ENCODE measurements at places on chromosomes 1 and 21. TPM values are rescaled to one million over a fixed set of nuclear protein-coding genes. Genes with fewer than 3 reads are reported as not detected.

The SPRR2E gene
- not detected for total RNA-seq

GRCh38 chr1:117820694-117821381 lies 108.6 kb downstream of the GDAP2 start:
- no peaks in the 10 kb centered on the region for H3K4me1 ChIP-seq
- no peak overlapping the region for H3K27ac ChIP-seq
- no peaks in the 10 kb centered on the region for H3K27me3 ChIP-seq
- no peak overlapping the region for H3K4me3 ChIP-seq

GRCh38 chr1:116697548-116698243 lies 30.2 kb upstream of the IGSF3 start:
- H3K36me3 ChIP-seq = no peaks in the 10 kb centered on the region
- peaks cover 4% of the 10 kb centered on the region for H3K4me1 ChIP-seq
- H3K4me3 ChIP-seq = no peak overlapping the region

- H3K27me3 ChIP-seq = peaks cover 2% of the 10 kb centered on the region
- H3K4me3 ChIP-seq = no peak overlapping the region
- no peak overlapping the region for H3K27ac ChIP-seq
- no peak for DNase-seq
- peaks cover 5% of the 10 kb centered on the region for H3K4me1 ChIP-seq
Measured at GRCh38 chr1:119662034-119662437, 14.0 kb upstream of the ZNF697 start.

DNA sequence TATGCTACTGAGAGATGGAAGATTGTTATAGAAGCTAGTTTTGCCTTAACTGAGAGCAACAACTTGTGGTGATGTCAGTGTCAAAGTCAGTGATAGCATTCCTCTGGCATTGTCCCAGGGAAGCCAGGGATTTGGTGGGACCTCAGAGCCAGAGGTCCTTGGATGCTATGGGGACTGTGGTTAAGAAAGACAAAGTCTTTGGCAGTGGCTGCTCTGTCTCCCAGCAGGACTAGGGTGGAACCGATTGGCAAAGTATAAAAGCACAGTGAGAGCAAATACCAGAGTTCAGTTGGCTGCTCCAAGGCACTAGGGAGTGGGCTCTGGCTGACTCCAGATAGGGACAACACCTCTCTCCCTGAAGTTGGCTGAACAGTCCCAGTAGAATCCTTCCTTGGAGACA lies 104.8 kb downstream of the GDAP2 start:
- DNase-seq = no peak
- no peaks in the 10 kb centered on the region for H3K27me3 ChIP-seq
- H3K4me3 ChIP-seq = no peak overlapping the region

- H3K4me1 ChIP-seq = no peaks in the 10 kb centered on the region
- H3K27me3 ChIP-seq = no peaks in the 10 kb centered on the region
- no peak overlapping the region for H3K27ac ChIP-seq
- DNase-seq = no peak
- no peak overlapping the region for H3K4me3 ChIP-seq
Measured at GRCh38 chr1:156958247-156958714, 37.8 kb downstream of the LRRC71 start.

DNA sequence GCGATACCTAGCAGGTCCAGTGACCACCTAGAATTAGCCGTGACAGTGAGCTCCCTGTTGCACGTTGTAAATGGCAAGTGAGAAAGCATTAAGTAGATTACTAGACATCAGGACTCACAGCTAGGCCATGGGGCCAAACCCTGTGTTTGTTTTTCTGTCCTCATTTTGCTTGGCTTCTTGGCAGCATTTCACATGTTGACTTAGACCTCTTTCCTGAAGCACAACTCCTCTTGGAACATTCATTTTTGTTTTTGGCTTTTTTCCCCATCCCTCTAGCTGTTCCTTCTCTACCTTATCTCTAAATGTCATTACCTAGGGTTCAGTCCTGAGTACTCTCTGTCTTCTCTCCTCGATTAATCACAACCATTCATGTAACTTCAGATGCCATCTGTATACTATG lies 16.9 kb upstream of the PTPN14 start:
- no peak overlapping the region for H3K4me3 ChIP-seq
- no peaks in the 10 kb centered on the region for H3K27me3 ChIP-seq
- peaks cover 15% of the 10 kb centered on the region for H3K4me1 ChIP-seq
- DNase-seq = no peak
- H3K27ac ChIP-seq = no peak overlapping the region
- H3K36me3 ChIP-seq = no peaks in the 10 kb centered on the region

- no peak overlapping the region for H3K4me3 ChIP-seq
- no peak overlapping the region for H3K27ac ChIP-seq
- H3K27me3 ChIP-seq = peaks cover 59% of the 10 kb centered on the region
Measured at GRCh38 chr1:36706416-36706815, 223.7 kb upstream of the CSF3R start.

The IFNLR1 gene
- total RNA-seq = 7.6 TPM

DNA sequence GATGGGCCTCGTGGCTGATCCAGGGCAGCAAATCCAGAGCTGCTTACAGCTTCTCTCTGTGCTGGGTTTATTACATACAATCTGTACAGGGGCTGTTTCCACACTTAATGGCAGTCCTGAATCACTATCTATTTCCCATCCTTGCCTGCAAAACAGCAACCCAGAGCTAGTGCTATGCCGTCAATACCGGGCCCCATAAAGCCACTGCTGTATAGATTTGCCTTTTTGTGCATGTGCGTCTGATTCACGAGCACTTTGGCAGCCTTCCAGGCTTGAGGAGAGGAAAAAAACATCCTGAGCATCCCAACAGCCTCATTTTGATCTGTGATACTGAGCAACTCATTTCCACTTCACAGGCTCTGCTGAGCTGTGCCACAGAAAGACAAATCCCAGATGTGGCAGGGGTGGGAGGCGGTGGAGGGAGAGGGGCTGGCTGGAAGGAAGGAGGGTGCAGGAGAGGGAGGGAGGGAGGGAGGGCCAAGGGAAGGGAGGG lies 65.2 kb upstream of the TARBP1 start:
- no peak overlapping the region for H3K4me3 ChIP-seq
- H3K27me3 ChIP-seq = no peaks in the 10 kb centered on the region
- no peaks in the 10 kb centered on the region for H3K36me3 ChIP-seq
- no peak for DNase-seq
- H3K4me1 ChIP-seq = peaks cover 14% of the 10 kb centered on the region
- H3K27ac ChIP-seq = no peak overlapping the region

GRCh38 chr1:167533851-167534300 lies 15.5 kb upstream of the CD247 start:
- H3K4me3 ChIP-seq = no peak overlapping the region
- H3K4me1 ChIP-seq = no peaks in the 10 kb centered on the region
- no peaks in the 10 kb centered on the region for H3K36me3 ChIP-seq
- H3K27ac ChIP-seq = no peak overlapping the region

The S100A3 gene
- total RNA-seq = 4.2 TPM

- no peak overlapping the region for H3K27ac ChIP-seq
- no peak overlapping the region for H3K4me3 ChIP-seq
- H3K4me1 ChIP-seq = no peaks in the 10 kb centered on the region
- H3K27me3 ChIP-seq = no peaks in the 10 kb centered on the region
- no peaks in the 10 kb centered on the region for H3K36me3 ChIP-seq
Measured at GRCh38 chr1:245026247-245026646, 128.5 kb upstream of the KIF26B start.

GRCh38 chr1:60311838-60312237 lies 238.3 kb upstream of the C1orf87 start:
- no peaks in the 10 kb centered on the region for H3K4me1 ChIP-seq
- no peak overlapping the region for H3K4me3 ChIP-seq
- no peak overlapping the region for H3K27ac ChIP-seq
- DNase-seq = no peak
- no peaks in the 10 kb centered on the region for H3K36me3 ChIP-seq
- H3K27me3 ChIP-seq = no peaks in the 10 kb centered on the region

GRCh38 chr1:69404486-69404885 lies 163.2 kb upstream of the LRRC7 start:
- no peak overlapping the region for H3K4me3 ChIP-seq
- H3K36me3 ChIP-seq = no peaks in the 10 kb centered on the region
- peaks cover 11% of the 10 kb centered on the region for H3K27me3 ChIP-seq
- no peak overlapping the region for H3K27ac ChIP-seq
- no peaks in the 10 kb centered on the region for H3K4me1 ChIP-seq

All from HCT116 (cell line).